ENCODE measurements at places on chromosomes 16 and 17.

DNA sequence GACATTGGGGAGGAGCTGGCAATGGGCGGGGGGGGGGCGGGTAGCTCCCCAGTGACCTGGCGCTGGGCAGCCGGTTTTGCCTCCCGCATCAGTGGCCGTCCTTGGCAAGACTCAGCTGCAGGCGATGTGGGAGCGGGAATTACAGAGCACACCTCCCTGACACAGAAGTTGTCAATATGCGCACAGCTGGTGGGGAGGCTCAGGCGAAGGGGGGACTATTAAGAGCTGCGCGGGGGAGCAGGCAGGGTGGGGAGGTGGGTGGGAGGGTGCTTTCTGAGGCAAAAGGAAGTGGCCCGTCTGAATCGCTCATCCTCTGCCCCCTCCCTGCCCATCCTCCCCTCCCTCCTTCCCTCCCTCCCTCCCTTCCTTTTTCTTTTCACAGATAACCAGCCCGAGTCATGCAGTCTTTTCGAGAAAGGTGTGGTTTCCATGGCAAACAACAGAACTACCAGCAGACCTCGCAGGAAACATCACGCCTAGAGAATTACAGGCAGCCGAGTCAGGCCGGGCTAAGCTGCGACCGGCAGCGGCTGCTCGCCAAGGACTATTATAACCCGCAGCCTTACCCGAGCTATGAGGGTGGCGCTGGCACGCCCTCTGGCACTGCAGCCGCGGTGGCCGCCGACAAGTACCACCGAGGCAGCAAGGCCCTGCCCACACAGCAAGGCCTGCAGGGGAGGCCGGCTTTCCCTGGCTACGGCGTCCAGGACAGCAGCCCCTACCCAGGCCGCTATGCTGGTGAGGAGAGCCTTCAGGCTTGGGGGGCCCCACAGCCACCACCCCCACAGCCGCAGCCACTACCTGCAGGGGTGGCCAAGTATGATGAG is 44.0 kb downstream of the SREBF1 start:
- peak; percentile 66 for DNase-seq

- DNase-seq: no peak
Measured at GRCh38 chr17:17024778-17025300, 17.4 kb upstream of the MPRIP start.

DNA sequence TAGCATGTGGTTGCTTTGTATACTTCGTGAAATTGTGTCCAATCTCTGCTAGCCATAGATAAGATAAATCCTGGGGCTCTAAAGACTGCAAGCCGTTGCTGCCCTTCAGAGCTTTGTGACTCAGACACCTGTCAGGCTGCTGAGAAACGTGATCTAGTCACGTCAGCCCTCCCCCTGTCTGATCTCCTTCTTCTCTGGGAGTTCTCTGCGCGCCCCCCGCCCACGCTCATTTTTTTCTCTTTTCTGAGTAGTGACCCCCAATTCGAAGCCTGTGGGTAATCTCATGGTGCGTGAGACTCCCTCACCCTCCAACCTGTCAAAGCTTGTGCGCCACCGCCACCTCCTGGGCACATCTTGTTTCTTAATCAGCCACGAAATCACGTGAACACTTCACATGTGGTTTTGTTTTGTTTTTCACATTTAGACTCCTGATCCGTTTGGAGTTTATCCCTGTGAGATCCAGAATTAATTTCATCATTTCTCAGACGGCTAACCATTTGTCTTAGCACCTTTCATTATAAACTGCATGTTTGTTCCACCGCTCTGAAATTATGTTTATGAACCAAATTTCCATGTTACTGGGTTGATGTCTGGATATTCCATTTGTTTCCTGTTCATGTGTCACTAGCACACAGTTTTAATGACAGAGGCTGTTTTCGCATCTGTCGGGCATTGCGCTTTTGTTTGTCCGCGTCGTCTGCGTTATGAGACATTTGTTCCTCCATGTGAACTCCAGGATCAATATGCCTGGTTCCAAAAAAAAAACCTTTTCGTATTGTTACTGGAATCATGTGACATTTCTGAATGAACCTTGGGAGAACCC is 977 bp upstream of the ZNF778 start:
- DNase-seq: no peak

DNA sequence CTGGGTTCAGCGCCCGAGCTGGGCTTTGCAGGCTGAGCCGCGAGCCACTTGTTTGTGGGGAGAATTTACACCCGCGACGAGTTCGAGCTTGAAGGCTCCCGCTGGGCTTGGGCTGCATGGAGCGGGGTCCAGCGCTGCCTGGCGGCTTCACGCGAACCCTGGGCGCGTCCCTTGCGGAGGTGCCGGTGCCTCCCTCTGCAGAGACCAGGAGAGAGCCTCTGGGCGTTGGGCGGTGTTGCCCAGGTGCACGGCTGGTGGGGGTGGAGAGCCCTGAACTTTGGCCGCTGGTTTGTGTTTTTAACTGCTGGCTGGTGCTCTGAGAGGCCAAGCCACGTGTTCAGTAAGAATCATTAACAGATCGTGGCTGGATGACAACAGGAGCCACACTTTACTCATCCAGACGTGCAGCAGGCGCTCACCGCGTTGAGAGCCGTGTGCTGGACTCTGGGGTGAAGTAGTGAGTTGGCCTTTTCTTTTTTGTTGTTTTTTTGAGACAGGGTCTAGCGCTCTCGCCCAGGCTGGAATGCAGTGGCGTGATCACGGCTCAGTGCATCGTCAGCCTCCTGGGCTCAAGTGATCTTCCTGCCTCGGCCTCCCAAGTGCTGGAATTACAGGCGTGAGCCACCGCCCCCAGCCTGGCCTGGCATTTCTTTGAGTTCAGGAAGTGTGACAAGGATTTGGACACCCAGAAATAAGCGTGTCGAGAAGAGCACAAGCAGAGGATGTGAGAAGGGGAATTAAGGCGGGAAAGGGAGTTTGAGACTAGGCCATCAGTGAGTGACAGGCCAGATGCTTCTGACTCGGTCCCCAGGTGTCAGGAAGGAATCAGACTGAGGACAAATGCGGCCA is 827 bp downstream of the CDK10 start:
- DNase-seq: no peak

GRCh38 chr17:40097087-40097486 is 3.3 kb downstream of the NR1D1 start:
- no peak for DNase-seq

- DNase-seq: no peak
Measured at GRCh38 chr17:42087042-42087701, 11.1 kb downstream of the ZNF385C start.

GRCh38 chr16:85243308-85243707 is 131.0 kb upstream of the CIBAR2 start:
- DNase-seq: no peak

- no peak for DNase-seq
Measured at GRCh38 chr17:3639981-3640596, 3.5 kb downstream of the CTNS start.

- DNase-seq: no peak
Measured at GRCh38 chr16:19175492-19176262, 7.6 kb downstream of the SYT17 start.
